ENCODE measurements at places on chromosomes 13 and 19.

GRCh38 chr13:38905861-38906260, 84.8 kb downstream of the STOML3 start:
- no peak for DNase-seq

DNA sequence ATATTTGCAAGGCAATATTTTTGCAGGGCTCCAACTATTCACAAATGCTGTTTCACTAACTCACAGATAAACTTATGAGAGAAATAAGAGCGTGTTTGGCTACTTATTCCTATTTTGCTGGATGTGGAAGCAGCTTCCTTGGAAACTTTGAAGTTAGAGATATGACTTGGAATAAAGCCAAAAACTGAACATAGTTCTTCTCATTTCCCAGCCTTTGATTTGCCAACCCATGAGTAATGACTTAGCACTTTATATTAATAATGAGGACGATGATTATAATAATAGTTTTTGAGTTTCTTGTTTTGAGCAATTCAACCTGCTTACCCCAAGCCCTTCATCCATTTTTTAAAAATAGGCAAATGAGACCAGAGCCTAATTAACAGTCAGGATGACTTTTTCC, 47.7 kb downstream of the SLC10A2 start:
- no peak for DNase-seq

- DNase-seq = no peak
These were observed 1.2 kb downstream of the GPR12 start for GRCh38 chr13:26759249-26759906.

- no peak for DNase-seq
These were observed 7.1 kb upstream of the PDE4C start for GRCh38 chr19:18233224-18233825.

DNA sequence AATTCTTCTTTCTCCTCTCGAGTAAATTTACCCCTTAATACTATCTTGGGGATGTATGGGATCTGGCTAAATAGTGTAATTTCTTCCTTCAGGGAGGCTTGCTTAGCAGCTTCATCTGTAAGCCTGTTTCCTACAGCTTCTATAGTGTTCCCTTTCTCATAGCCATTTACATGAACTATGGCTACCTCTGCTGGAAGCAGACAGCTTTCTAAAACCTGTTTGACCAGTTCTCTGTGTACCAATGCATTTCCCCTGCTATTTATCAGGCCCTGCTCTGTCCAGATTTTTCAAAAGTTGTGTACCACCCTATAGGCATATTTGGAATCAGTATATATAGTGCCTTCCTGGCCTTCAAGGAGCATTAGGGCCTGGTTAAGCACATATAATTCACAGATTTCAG, 113.6 kb upstream of the PCDH9 start:
- no peak for DNase-seq

- DNase-seq = no peak
These were observed 1528.0 kb downstream of the SLITRK5 start for GRCh38 chr13:89199138-89199537.

GRCh38 chr19:10388957-10389356, 8.6 kb upstream of the TYK2 start:
- peak; percentile 87 for DNase-seq

DNA sequence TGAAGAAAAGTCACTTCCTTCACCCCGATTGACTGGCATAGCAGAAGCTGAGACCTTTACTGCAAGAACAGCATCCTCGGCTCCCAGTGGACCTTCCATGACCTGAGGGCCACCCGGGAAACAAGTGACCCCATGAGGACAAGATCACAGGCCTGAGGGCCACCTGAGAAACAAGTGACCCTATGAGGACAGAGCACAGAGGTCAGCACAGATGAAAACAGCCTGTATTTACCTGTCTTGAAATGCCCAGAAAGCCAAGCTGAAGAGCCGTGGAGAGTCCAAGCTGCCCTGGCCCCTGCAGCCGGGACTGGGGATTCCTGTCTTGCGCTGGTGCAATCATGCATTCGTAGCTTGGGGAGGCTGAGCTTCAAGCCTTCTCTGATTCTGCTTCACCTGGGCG, 114.2 kb upstream of the SPACA7 start:
- DNase-seq = no peak

GRCh38 chr19:29947871-29948270, 5.8 kb downstream of the URI1 start:
- no peak for DNase-seq

- DNase-seq = peak; percentile 72
These were observed at the start of gene ZNF813 for GRCh38 chr19:53467485-53468262. Gene ZNF813 (plus strand): TSS chr19:53467733. CDS start chr19:53483823, 16,090 bp downstream.

- no peak for DNase-seq
These were observed 7.0 kb downstream of the AP2A1 start for GRCh38 chr19:49773663-49774350.

DNA sequence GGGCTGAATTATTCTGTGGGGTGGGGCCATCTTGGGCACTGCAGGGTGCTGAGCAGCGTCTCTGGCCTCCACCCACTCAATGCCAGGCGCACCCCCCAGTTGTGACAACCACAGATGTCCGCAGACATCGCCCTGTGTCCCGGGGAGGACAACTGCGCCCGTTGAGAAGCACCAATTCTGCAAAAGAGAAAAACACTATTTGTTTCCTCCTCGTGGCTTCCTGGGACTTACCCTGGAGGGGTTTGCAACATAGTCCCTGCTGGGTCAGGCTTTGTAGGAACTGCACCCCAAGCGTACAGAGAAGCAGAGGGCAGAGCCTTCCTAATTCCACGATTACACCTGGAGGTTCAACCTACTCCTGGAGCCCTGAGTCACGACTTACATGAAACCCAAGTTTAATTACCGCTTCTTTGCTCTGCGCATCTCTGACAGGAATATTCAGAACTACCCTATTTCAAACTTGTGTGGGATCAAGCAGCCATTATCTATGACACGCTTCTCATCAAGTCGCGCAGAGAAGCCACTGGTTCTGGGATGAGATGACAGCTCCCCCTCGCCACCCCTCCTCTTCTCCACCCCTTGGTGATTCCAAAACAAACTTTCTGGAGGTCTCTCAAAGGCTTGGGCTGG, 11.1 kb upstream of the SLC39A3 start:
- DNase-seq = no peak

- no peak for DNase-seq
These were observed 42.8 kb upstream of the CLDN10 start for GRCh38 chr13:95509521-95510310.

DNA sequence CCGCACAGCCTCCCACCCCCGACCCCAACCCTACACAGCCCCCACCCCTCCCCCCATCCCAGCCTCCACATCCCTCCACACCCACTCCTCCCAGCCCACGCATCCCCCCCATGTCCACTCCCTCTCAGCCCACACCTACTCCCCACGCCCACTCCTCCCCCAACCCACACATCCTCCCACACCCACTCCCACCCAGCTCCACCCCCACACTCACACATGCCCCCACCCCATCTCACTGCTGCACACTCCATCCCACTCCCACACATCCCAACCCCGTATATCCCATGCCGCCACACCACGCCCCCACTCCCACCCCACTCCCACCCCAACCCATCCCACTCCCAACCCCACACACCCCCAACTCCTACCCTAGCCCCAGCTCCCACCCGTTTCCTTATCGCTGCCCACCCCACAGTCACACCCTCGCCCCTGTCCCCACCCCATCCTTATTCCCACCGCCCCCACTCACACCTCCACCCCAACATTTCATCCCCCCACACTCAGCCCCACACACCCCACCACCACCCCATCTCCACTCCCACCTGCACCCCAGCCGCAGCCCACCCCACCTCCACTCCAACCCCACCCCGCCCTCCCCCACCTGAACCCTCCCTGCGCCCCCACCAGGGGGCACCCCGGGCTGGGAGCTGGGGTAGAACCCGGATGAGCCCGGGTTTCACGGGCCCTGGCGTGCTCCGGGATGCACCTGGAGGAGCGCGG, 809 bp downstream of the TDRD12 start:
- DNase-seq = no peak

GRCh38 chr13:94305934-94306333, 173.5 kb downstream of the DCT start:
- DNase-seq = no peak

- DNase-seq = peak; percentile 96
These were observed 1.8 kb upstream of the ANGPTL4 start for GRCh38 chr19:8361921-8362793.

- DNase-seq = no peak
These were observed 33.0 kb downstream of the CYSLTR2 start for GRCh38 chr13:48686636-48687210.

DNA sequence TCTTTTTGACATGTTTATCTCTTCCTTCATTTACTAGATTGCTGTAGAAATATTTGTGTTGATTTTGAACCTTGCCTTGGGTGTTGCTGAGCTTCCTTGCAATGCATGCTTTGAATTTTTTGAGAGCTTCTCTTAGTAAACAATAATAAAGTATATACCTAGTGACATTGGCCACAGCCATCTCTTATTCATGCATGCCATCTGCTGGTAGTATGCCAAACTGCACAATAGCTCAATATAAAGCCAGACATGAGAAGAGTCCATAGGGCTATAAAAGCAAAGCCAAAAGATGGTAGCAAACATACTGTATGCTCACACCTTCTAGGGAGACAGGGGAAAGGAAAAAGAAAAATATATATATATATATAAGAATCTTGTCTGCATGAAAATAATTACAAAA, 18.9 kb upstream of the ZSCAN5A start:
- DNase-seq = peak; percentile 42

- DNase-seq = peak; percentile 6
These were observed 473.3 kb downstream of the ITGBL1 start for GRCh38 chr13:101925731-101926130.

DNA sequence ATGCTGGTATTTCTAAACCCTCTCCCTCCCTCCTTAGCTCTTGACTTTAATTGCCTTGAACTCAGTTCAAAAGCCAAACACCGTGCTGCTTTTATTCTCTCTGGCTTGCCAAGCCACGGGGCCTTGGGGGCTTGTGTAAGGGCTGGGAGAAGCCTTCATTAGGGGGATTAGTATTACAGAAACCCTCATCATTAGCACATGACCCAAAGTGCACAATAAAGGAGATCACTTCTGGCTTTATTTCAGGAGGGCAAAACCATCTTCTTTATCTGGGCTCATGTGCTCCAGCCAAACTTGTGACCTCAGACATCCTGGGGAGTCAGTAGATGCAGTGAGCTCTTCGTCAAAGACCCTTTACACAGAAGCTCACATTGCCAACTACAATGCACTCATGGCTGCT, at the start of gene DCT:
DCT (minus strand) TSS at position 67 of the 400 bp plus-strand sequence. CDS start 427 bp downstream, outside the sequence.
- peak; percentile 54 for DNase-seq

DNA sequence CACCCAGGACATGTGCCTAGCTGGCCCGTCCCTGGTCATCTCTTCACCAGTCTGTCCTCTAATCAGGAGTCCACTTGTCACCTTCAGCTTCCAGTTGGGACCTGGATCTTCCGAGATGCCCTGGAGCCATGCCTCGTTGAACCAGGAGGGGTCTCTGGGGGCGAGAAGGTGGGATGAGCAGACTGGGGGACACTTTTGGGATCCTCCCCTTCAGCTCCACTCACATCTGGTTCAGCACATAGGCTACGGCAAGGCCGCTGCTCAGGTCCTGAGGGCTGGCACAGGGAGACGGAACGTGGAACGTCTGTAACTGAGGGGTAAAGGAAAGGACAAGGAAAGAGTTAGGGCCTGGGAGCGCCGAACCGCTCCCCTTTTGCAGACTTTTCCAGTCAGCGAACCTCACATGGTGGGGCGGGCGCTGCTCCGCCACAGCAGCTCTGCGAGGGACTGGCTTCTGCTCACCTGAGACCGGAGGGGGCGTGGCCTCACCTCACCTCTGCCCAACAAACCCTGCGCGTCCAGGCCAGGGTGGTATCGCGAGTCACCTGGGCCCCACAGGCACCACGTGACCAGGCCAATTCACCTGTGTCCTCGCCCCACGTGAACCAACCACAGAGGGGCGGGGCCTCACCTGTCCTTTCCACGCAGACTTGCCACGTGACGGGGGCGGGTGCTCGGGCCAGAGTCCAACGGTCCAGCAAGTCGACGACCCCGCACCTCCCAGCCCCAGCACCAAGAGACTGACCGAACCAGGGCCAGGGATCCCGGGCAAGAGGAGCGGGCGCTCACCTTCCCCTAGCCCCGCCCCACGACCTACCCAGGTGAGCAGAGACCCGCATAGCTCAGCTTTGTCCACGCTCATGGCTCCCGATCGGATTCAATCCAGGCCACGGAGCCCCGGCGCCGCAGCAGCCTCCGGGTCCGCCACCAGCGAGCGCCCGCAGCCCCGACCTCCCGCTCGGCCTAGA, at the start of gene HOOK2:
HOOK2 (minus strand) TSS at position 965 of the 968 bp plus-strand sequence; CDS start at position 862, 103 bp downstream.
- DNase-seq = no peak

GRCh38 chr19:19642506-19643157, 825 bp downstream of the GMIP start:
- DNase-seq = peak; percentile 29

DNA sequence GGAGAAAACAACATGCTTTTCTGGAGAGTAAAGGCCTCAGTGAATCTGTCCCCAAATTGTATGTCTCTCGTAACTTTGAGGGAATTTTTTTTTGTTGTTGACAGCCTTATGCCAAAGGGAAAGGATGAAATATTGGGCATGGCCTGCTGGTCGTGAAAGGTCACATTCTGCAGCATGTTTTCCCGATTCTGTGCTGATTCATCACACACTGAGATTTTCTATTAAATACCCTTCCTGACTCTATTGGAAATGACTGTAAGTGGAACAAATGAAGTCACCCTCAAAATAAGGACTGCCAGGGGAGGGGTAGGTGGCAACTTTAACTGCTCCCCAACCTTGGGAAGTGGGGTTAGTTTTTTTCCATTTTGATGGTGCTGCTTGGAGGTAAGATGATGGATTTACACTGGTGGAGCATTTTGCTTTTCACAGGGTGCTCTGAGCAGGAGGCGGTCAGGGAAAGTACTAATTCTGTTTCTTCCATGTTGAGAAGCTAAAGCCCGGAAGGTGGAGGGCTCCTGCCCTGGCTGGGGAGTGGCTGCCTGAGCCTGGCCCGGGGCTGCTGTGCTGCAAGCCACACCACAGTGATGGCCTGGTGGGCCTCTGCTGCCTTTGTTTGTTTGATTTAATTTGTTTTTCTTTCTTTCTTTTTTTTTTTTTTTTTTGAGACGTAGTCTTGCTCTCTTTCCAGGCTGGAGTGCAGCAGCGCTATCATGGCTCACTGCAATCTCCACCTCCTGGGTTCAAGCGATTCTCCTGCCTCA, 116.8 kb upstream of the SPATA13 start:
- no peak for DNase-seq

DNA sequence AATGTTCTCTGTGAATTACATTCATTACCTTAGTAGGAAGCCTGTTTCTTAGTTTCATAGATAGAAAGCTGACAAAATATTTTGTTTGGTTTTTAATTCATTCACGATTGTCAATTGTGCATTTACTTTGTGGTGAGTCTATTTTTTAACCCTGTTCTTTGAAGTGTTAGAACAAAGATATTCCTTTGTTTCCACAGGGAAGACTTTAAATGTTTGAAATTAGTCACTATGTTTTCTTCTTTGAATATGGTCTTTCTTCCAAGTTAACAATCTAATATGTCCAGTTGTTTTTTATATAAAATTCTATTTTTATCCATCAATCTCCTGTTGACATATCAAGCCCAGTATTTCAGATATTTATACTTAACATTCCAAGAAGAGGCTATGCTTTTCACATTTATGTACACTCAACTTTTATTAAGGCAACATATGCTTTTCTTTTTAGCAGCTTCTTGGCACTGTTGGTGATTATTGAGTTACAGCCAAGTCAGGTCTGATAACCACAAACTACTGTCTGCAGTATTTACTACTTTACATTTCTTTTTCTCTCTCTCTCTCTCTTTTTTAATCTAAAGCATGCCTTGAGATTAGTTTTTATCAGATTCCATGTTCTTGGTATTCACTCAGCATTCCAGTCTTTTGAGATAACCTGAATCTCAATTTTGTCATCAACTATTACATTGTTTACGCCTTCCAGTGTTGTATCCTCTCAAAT, 812.8 kb upstream of the SLC10A2 start:
- DNase-seq = no peak

- no peak for DNase-seq
These were observed 41.9 kb downstream of the ADPRHL1 start for GRCh38 chr13:113411216-113412023.

GRCh38 chr19:55656988-55657747, 2.3 kb downstream of the U2AF2 start:
- peak; percentile 38 for DNase-seq
